Dermis lymphatic vessel endothelial cell (primary cell): ENCODE measurements at places on chromosomes 7 and 10. TPM values are rescaled to one million over a fixed set of nuclear protein-coding genes. Genes with fewer than 3 reads are reported as not detected.

Gene ATRNL1
- 1.4 and 1.7 TPM in 2 replicates for total RNA-seq

Gene CALCR
- not detected in 2 replicates for total RNA-seq

Gene CCDC186
- total RNA-seq: 10.9 and 16.4 TPM in 2 replicates

Gene ADRA2A
- under 0.01 TPM in 2 replicates for total RNA-seq

Gene CLCN1
- not detected in 2 replicates for total RNA-seq

Gene XRCC2
- 0.98 and 1.4 TPM in 2 replicates for total RNA-seq

Gene DNAJB12
- 21.2 and 24.7 TPM in 2 replicates for total RNA-seq

Gene MEST
- 0.87 and 1.1 TPM in 2 replicates for total RNA-seq

Gene ZWINT
- 6.2 and 10.2 TPM in 2 replicates for total RNA-seq

Gene COL28A1
- total RNA-seq: 0.17 TPM in 1 of 2 replicates, not detected in the other

Gene UPK3B
- 0.11 and 0.17 TPM in 2 replicates for total RNA-seq

Gene SGCE
- total RNA-seq: 93.9 and 139 TPM in 2 replicates

Gene AMZ1
- under 0.01 TPM in 2 replicates for total RNA-seq
